IPS DF 6.9 (cell line): ENCODE measurements at places on chromosomes 6 and 20.

DNA sequence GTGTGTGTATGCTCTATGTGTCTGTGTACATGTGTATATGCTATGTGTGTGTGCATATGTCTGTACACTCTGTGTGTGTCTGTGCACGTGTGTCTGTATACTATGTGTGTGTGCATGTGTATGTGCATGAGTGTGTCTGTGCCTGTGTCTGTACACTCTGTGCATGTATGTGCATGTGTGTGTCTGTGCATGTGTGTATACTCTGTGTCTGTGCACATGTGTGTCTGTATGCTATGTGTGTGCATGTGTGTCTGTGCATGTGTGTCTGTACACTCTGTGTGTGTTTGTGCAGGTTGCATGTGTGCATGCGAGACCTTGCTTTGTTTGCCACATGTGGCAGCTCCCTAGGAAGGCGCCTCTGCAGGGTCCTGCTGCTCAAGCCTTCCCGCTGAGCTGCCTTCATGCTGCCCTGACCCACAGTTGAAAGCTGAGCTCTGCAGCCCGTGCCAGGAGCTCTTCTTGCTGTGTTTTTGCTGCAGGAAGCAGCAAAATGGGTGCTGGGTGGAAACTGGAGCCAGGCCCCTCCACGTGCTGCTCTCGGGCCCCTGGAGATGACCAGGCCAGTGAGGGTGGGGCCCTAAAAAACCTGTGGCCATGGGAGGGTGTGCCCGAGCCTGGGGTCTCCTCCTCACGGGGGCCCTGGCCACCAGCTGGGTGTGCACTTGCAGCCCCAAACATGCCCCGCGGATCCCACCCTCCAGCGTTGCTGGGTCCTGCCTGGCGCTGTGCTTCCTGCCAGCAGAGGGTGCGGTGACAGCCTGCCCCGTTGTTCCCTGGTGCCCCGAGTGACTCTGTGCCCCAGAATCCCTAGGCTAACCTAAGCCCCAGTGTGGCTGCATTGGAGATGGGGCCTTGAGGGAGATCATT is 109.1 kb downstream of the DACT2 start:
- DNase-seq, result no peak

- no peak for DNase-seq
These were observed 19.8 kb upstream of the LMBRD1 start for GRCh38 chr6:69816569-69816968.

DNA sequence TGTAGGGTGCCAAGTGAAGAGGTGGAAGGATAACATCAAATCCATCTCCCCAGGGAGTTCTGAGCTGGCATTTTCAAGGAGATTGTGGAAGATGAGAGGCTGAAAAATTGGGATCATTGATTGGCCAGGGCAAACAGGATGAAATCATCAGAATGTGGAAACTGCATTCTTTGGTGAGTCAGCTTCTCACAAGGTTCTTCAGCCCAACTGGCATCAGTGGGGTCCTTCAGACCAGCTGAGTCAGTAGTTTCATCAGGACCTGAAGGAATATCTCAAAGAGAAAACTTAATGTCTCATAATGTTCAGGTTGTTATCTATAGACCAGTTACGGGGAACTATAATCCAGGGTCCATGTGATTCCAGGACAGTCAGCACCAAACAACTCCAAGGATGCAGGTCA is 195.8 kb downstream of the HAO1 start:
- no peak for DNase-seq

GRCh38 chr6:40369891-40370290 is 217.3 kb downstream of the LRFN2 start:
- no peak for DNase-seq

- DNase-seq, result no peak
These were observed 35.6 kb upstream of the SDHAF4 start for GRCh38 chr6:70531133-70531532.

DNA sequence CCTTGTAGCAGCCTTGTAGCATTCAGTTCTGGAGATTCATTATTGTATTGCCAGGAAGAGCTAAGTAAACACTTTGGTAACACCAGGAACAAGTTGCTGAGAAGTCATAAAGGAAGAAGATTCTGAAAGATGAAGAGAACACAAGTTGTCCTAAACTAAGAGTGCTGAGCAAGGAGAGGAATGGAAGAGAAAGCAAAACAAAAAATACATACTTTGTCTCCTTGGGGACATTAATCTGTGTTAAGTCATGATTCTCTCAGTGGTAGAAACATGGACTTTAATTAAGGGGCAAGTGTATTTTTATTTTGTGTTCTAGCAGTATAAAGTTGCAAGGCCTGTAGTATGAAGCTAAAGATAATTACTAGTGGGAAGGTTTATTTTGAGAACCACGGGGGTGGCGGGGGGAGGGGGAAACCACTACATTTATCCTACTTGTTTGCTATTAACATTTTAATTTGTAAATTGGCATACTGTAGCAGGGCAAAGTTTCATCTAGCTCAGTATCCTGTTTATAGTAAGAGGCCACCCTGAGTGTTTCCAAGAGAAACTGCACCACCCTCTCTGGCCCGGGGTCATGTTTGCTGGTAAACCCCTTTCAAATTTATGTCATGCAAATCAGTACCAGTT is 463.0 kb downstream of the CDKAL1 start:
- no peak for DNase-seq
